Epithelial cell of esophagus (primary cell): ENCODE measurements at places on chromosomes 4 and X.

DNA sequence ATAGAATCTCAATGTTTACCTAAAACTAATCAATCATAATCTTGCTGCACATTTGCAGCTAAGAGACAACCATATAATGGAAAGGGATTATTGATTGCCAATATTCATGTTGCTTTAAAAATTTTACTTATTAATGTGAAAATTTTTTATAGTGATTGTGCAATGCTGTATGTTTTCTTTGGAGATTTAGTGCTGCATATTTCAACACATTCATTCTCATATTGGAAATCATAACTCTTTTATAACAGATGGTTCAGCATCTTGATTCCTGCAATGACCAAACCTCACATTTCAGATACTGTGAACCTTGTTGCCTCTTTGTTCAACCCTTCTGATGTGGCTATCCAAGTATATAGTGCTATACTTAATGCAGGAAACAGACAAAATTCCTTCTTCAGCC, 502.6 kb downstream of the C4orf33 start:
- no peak for DNase-seq

- peak; percentile 2 for DNase-seq
Measured at GRCh38 chr4:22014222-22014741, 65.7 kb upstream of the KCNIP4 start.

DNA sequence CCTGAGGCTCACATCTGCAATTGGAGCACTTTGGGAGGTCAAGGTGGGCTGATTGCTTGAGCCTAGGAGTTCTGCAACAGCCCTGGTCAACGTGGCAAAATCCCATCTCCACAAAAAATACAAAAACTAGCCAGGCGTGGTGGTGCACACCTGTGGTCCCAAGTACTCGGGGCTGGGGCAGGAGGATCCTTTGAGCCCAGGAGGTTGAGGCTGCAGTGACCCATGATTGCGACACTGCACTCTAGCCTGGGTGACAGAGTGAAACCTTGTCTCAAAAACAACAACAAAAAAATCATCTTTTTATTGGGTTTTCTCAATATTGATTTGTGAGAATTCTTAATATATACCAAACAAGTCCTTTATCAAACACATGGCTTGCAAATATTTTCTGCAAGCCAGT, 64.9 kb downstream of the ANKRD17 start:
- no peak for DNase-seq

- no peak for DNase-seq
Measured at GRCh38 chrX:1108501-1109445, 103.7 kb downstream of the CRLF2 start.
